ENCODE measurements at places on chromosomes 12 and 14. TPM values are rescaled to one million over a fixed set of nuclear protein-coding genes. Genes with fewer than 3 reads are reported as not detected.

Gene KRT85
- total RNA-seq: not detected

Gene EXOC3L4
- total RNA-seq: 2.1 TPM

Gene TAS2R20
- 5.5 TPM for total RNA-seq

- DNase-seq: no peak
These were observed 245.5 kb downstream of the PHLDA1 start for GRCh38 chr12:75786070-75786469.

- DNase-seq: no peak
These were observed 216.2 kb upstream of the CAND1 start for GRCh38 chr12:67052981-67053380.

- no peak for DNase-seq
These were observed 203.1 kb downstream of the PTPRO start for GRCh38 chr12:15525441-15525840.

DNA sequence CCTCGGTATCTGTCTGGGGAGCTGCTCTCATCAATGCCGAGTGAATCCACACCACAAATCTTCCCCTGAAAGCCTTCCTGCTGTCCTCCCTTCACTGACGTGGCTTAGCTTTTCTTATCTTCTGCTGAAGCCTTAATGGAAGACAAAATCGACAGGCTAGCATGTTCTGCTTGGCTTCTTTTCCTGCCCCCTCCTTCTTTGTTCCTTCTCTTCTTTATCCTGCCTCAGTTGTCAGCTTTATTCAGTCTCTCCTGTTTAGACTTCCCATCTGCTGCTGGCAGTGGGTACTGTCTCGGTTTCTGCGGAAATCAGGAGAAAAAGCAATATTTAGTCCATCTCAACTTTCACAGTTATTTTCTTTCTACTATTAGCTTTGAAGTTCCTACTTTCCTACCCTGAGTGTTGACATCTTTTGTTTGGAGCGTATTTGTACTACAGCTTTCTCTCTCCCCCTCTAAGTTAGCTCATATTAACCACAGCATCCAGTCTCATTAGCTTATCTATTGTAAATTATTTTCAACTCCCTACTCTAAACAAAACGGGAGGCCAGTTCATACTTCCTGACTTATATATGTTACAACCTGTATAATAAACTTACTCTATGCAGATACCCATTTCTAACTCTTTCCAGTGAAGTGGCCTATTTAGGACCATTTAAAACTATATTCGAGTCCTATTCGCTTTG lies 226.0 kb downstream of the DACT1 start:
- no peak for DNase-seq

GRCh38 chr12:78229591-78230101 lies 399.0 kb downstream of the NAV3 start:
- no peak for DNase-seq

GRCh38 chr14:103748534-103748857 lies 32.9 kb downstream of the ZFYVE21 start:
- DNase-seq: no peak
